ENCODE measurements at places on chromosomes 4 and X. TPM values are rescaled to one million over a fixed set of nuclear protein-coding genes. Genes with fewer than 3 reads are reported as not detected.

N4BP2 gene
- 4.0 TPM for total RNA-seq

FAM47A gene
- not detected for total RNA-seq

CYP2U1 gene
- 1.3 TPM for total RNA-seq

PFKFB1 gene
- total RNA-seq, result not detected

SORBS2 gene
- 0.89 TPM for total RNA-seq

EMCN gene
- not detected for total RNA-seq

TLR8 gene
- total RNA-seq, result not detected

PRDM8 gene
- total RNA-seq, result 0.33 TPM

SSX4B gene
- total RNA-seq, result not detected

FRMD7 gene
- not detected for total RNA-seq

RIBC1 gene
- 0.54 TPM for total RNA-seq

HSD17B13 gene
- total RNA-seq, result 0.05 TPM

VCX3B gene
- not detected for total RNA-seq

FAM156A gene
- 20.6 TPM for total RNA-seq

ZNF718 gene
- total RNA-seq, result 0.56 TPM

LONRF3 gene
- total RNA-seq, result 1.7 TPM

BRS3 gene
- not detected for total RNA-seq

SSX4 gene
- not detected for total RNA-seq

IDH3G gene
- 64.4 TPM for total RNA-seq

ADGRG4 gene
- not detected for total RNA-seq

MAGEA2B gene
- 0.16 TPM for total RNA-seq

NEUROG2 gene
- total RNA-seq, result not detected

TCEAL9 gene
- total RNA-seq, result 90.5 TPM

Data from A549 treated with dexamethasone at 1 μM for 4 hours (cell line).